ENCODE measurements at places on chromosomes 4 and X.
A peak's percentile ranks its signal among the peaks of the same experiment; 100 is the strongest.

- no peak for DNase-seq
Measured at GRCh38 chrX:150049647-150050046, 111.4 kb upstream of the EOLA2 start.

- DNase-seq, result peak; percentile 27
Measured at GRCh38 chrX:110418316-110419235, 59.9 kb downstream of the RTL9 start.

GRCh38 chrX:147679356-147680005 is 232.2 kb upstream of the FMR1 start:
- no peak for DNase-seq

- no peak for DNase-seq
Measured at GRCh38 chr4:101078950-101079349, 268.4 kb downstream of the PPP3CA start.

GRCh38 chr4:85496933-85497332 is 22.0 kb downstream of the ARHGAP24 start:
- DNase-seq, result no peak

DNA sequence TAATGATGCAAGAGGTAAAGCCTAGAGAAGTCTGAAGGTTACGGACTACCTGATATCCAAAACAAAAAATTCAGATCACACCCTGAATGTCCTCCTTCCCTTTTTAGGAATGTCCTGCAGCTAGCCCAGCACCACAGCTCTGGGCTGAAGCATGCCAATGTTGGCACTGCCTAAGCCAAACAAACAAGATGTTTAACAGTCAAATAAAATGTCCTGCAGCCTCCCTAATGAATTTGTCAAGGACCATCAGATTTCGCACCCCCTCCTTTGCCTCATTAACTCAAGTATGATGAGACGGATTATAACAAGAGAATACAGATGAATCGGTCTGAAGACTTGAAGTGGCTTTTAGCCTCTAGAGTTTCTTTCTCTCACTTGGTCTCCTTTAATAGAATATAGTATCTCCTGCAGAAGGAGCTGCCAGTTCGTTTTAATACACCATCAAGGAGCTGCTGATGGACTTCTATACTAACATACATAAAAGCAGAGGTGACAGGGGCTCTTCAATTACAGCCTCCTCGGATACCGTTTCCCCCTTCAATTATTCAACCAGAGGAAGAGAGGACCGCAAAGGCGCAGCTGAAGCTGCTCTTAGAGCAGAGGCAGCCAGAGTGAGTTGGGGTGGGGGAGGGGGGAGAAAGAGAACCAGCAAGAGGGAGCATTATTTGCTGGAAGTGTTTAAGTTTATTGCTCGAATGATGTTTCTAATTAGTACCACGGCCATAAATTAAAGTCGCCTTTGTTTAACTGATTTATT is 3.0 kb upstream of the MAB21L2 start:
- no peak for DNase-seq

GRCh38 chr4:21041708-21042107 is 341.4 kb downstream of the PACRGL start:
- DNase-seq, result no peak

GRCh38 chr4:152321398-152321797 is 214.5 kb downstream of the FBXW7 start:
- no peak for DNase-seq

DNA sequence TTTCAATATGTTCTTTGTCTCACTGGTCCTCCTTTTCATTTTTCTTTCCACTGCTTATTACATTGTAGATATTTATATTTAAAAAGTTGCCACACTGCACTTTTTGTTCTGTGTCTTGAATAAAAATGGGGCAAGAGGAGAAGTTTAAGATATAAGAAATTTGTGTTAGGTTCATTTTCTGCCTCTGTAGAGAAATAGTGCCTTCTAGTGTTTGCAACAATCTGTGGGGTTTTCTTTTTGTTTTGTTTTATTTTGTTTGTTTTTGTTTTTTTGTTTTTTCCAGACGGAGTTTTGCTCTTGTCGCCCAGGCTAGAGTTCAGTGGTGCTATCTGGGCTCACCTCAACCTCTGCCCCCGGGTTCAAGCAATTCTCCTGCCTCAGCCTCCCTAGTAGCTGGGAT is 20.1 kb upstream of the SMIM14 start:
- DNase-seq, result no peak

GRCh38 chr4:165016971-165017370 is 14.8 kb upstream of the TRIM60 start:
- DNase-seq, result peak; percentile 17

DNA sequence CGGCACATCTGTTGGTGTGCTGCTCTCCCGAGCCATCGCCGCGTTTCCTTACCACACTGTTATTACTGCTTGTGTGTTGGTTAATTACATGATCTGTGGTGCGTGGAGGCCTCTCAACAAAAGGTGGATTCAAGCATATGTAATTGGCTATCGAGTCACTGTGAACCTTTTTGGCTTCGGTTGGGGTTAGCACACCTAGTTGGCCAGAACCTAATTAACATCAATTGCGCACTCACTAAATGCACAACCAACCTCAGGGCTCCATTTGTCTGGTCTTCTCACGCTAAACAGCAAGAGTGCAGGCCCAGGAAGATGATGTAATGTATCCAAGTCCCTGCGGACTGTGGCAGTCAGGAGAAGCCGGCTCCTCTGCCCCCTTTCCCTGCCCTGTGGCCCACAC is 17.4 kb downstream of the ENPP6 start:
- DNase-seq, result no peak

DNA sequence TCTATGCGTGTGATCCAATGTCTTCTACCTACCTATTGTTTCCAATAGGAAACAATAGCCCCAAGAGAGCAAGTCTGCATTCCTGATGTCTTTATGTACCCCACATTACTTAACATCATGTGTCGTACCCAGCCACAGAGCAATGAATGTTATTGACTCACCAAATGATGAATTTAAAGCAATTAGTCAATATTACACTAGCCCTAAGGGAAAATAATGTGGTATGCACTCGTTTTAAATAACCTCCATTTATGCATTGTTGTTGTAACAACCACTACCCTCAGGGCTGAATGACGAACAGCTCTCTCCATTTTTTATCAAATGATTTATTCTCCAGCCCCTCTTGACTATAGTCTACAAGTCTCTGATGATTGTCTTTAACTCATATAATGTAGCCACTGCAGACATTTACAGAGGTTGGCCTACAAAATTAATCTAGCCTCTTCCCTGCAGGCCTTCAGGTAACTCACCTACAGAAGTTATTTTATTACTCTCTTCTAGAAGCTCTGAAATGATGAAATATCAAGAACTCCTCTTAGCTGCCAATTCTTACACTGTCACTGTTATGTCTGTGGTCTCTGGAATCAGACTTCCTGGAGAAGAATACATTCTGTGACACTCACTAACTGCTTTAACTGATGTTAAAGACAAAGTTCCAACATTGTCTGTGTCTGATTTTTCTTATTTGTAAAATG is 601.7 kb upstream of the GRIA3 start:
- no peak for DNase-seq

DNA sequence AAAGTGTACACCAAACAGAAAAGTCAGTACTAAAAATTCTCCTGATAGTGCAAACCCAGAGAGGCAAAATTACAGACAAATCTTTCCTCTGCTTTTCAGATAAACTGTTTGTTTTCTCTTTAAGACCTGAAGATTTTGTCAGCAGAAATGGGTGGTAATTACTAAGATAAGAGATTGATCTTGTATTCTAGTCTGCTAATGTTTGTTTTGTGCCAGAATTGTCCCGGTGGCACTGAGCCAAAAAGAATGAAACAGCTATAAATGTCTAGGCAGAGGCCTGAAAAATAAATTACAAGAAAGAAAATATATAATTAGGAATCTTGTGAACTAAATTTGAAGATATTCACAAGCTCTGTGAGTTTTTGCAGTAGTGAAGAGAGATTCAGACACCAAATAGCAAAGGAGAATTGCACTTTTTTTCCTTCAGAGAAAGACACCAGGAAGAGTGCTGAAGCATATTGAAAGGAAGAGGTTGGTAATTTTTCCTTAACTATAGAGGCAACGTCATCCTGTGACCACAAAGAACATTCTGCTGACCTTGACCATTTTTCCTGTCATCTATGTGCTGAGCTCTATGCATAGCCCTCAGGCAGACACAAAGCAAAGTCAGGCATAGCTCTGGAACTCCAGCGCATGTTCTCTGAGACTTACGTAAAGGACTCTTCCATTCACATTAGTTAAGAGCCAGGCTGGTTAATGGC is 314.5 kb upstream of the RASGEF1B start:
- DNase-seq, result no peak

DNA sequence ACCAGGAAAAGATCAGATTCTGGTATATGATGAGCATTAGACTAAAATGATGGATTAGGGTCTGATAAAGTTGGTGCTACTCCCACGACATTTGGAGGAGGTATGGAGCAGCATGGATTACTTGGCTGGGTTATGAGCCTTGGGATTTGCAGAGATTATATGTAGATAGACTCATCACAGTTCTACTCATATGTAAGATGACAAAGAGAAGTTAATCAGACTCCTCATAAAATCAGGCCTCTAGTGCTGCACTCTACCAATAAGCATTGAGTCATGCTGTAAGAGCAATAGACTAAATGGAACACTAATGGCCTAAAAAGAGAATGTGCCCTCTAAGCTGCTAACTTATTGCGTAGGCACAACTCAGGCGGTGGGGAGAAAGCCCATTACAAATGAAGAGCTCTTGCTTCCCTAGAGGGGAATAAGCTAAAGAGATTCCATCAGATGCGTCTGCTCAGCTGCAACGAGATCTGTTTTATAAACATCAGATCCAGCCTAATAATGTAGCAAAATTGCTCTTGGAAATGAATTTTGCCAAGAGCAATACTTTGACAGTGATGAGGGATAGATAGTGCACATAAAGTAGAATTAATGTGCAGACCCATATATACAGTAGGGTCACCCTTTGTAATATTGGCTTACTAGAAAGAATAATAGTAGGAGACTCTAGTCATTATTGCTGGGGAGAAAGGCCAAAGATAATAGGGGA is 17.5 kb downstream of the LIAS start:
- no peak for DNase-seq

DNA sequence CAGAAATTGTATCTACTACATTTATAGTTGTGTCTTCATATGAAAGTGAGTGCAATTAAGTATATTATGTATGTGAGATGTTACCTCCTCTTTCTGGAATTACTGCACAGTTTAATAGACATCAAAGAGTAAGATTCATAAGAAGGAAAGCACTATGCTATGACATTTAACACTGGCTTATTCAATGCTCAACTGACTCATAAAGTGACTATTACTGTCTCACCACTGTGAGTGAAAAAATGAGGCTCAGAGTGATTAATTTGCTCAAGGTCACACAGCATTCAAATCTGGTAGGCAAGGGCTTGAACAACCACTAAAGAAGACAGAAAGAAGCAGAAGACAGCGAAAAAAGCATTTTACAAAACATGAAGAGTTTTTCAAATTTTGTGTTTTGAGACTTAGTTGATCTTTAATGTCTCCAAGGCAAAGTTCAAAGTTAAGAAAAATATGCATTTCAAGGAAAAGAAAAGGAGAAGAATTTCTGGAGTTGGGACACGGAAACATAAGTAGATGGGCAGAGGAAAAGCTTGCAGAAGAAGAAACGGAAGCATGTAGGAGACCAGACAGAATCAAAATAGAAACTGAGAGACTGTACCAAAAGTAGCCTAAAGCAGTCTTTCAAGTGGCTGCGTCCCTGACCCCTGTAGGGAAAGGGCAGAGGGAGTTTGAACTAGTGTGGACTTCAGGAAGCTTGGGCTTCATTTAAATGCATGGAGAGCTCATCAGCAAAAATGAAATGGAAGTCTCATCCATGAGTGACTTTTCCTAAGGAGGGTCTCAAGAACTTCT is 66.3 kb downstream of the KCNIP4 start:
- no peak for DNase-seq
